ENCODE measurements at places on chromosomes 5 and 9.

DNA sequence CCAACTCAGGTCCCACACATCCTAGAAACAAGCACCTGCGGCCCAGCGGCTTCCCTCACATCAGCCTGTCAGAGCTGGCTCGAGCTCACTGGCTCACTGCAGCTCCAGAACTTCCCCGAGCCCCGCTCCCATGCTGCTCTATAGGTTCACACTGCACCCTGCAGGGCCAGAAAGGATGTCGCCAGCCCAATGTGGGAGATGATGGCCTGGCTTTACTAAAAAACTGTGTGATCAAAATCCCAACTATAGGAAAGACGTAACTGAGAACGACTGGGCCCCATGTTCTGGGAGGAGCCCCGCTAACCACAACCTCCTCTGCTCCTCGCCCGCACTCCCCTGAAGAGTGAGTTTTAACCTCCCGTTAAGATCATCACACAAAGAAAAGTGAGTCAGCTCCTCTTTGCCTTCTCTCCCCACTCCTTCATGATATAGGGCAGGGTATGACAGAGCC, 4.6 kb downstream of the SURF4 start:
- no peak for DNase-seq

DNA sequence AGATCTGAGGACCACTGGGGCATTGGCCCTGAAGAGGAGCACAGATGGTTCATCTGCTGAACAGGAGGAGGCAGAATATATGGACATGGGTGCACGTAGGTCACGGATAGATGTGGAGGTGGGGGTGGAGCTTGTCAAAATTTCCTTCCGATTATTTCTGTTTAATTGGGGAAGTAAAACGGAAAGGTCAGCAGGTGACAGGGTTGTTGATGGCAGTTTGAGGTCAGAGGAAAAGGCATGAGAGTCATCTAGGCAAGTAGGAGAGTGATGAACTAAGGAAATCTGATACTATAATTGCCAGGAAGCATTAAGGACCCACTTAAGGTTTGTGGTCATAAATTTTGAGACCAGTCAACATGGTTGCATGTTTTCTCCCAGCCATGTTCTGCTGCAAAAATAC, 8.4 kb upstream of the FAM81B start:
- DNase-seq: no peak

DNA sequence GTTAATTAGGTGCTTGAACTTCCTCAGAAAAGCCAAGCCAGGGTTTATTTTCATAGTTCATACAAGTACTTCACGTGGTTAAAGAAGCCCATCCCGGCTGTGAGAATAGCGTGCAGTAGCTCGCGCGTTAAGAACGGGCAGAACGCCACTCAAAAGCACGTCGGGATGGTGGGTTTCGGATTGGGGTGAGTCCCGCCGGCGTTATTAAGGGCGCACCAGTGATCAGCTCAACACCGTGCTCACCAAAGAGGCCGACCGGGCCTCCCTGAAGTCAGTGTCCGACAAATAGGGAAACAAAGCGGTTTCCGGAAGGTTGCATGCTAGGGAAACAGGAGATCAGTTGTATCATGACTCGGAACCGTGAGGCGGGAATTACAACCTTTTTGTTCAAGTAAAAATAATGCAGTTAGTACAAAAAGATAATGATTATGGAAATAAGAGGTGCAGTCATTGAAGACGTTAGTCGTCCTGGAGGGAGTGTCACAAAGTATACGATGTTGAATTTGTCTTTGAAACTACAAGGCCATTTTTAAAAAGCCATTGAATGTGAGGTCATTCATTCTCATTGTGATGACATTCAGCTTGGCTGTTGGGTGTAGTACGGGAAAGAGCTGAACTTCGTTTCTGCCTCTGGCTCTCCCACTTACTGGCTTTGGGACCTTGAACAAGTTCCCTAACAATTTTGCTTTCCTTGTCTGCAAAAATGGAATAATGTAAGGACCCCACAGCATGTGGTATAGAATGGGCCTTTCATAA, 992 bp downstream of the SETD9 start:
- DNase-seq: peak; percentile 80

DNA sequence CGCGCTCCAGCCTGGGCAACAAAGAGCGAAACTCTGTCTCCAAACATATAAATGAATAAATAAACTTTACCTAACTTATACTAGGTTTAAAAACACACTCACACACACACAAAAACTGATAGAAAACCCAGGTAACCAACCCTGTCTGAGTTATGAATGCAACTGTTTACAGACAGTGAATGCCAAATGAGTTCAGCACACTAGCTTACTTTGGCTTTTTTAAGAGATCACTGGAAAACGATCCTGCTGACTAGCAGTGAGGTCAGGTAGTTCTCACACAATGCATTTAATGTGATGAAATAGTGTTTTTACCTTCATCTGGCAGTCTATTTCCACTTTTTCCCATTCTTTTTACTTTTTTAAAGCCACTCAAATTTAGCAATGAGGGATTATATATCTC, 22.4 kb downstream of the FAF2 start:
- no peak for DNase-seq

- DNase-seq: no peak
These were observed 11.2 kb upstream of the NFIB start for GRCh38 chr9:14325147-14325546.

DNA sequence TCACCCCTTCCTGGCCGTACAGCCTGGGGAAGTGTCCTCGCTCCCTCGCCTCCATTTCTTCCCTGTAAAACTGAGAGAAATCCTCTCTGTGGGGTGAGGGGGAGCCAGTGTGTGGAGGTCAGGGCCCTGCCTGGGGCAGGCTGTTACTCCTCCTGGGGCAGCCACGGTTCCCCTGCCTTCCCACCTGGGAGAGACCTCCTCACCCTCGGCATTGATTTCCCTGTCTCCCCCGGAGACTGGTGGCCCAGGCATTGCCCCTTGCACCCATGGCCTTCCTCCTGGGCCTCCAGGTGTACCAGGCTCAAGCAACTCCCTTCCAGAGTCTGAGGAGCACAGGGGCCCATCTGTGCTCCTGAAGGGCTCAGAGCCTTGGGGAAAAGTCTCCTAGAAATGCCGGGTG, 75.6 kb upstream of the RNU6ATAC start:
- no peak for DNase-seq

DNA sequence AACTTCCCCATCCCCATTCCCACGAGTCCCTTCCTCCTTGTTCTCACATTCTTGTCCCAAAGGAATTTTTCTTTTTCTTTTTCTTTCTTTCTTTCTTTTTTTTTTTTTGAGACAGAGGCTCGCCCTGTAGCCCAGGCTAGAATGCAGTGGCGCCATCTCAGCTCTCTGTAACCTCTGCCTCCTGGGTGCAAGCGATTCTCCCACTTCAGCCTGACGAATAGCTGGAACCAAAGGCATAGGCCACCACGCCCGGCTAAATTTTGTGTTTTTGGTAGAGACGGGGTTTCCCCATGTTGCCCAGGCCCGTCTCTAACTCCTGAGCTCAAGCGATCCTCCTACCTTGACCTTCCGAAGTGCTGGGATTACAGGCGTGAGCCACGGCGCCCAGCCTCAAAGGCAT, 751 bp downstream of the DNAI1 start:
- no peak for DNase-seq

GRCh38 chr5:145072889-145073288, 762.3 kb downstream of the PRELID2 start:
- no peak for DNase-seq

GRCh38 chr5:54615381-54615780, 97.8 kb downstream of the SNX18 start:
- DNase-seq: no peak

DNA sequence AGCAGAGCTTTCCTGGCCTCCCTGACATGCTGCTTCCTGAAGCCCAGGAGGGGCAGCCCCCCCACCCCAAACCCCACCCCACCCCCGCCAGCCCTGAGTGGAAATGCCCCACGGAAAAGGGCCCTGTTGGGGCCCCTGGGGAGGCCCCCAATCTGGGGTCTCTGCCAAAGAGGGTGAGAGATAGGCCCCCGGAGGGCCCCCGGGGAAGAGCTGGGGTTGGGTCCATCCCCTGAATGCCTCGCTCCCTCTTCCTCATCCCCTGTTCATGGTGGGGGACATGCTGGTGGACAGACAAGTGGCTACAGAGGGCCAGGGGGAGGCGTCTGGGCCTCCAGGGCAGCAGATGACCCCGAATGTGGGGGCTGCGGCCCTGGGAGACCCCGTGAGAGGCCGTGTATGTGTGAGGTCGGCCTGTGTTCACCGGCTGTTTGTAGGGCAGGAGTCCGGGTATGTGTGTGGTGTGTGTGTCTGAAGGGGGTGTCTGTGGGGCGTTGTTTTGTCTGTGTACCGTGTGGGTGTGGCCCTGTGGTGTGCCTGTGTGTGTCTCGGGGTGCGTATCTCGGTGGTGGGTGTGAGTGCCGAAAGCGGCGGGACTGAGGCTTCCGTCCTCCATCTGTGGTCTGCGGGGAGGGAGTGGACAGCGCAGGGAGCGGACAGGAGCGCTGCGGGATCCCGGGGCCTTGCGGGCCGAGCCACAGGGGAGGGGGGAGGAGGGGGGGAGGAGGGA, 11.3 kb downstream of the C9orf50 start:
- no peak for DNase-seq

DNA sequence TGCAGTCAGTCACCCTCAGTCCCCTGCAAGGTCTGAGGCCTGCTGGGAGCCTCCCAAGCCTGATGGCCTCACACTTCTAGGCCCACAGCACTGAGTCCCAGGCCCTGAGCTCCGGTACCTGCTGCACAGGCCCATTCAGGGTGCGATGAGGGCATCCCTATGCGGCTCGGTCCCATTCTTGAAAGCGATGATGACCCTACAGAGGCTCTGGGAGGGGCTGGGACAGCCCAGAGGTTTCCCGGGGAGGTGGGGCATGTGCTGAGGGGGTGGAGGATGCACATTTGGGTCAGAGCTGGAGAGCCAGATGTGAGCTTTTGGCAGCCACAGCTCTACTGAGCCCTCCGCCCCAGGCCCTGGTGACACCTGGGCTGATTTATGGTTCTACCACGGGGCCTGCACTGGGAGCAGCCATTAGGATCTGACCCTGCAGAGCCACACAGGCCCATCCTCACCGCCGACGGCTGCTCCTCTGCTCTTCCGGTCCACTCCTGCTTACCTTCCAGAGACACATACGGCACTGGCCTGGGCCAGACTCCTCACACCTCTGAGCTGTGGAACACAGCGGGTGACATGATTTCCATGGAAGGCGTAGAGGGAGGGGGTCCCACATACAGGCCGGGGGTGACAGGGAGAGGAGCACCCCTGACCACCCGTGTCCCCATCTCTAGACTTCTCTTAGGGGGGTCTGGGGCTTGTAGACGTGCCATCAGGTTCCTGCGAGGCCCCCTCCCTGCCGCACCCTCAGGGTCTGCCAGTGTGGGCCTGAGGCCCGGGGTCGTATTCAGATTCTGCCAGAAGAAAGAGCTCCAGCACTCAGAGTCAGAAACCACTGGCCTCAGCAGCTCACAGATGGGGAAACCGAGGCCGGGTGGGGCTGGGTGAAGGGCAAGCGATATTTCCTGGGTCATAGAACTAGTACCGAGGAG, 53.4 kb downstream of the COL23A1 start:
- DNase-seq: no peak

DNA sequence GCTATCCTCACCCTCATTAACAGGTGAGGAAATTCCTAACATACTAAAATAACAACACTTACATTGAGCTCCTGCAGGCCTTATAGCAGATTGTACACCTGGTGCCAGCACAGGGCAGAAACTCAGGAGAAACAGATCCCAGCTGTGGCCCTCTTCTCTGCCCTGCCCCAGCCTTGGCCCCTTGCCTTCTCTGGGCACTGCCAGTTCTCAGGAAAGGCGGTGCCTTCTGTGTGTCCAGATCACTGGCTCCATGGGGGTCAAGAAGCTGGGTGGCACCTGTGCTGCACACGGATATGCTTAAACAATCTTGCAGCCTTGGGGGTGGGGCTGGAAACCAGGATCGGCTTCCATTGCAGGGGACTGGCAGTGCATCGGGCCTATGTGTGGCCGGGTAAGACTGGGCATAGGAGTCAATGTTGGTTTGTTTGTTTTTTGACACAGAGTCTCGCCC, 19.3 kb downstream of the KYAT1 start:
- no peak for DNase-seq

GRCh38 chr9:107784235-107784958, 294.8 kb upstream of the KLF4 start:
- DNase-seq: peak; percentile 75

DNA sequence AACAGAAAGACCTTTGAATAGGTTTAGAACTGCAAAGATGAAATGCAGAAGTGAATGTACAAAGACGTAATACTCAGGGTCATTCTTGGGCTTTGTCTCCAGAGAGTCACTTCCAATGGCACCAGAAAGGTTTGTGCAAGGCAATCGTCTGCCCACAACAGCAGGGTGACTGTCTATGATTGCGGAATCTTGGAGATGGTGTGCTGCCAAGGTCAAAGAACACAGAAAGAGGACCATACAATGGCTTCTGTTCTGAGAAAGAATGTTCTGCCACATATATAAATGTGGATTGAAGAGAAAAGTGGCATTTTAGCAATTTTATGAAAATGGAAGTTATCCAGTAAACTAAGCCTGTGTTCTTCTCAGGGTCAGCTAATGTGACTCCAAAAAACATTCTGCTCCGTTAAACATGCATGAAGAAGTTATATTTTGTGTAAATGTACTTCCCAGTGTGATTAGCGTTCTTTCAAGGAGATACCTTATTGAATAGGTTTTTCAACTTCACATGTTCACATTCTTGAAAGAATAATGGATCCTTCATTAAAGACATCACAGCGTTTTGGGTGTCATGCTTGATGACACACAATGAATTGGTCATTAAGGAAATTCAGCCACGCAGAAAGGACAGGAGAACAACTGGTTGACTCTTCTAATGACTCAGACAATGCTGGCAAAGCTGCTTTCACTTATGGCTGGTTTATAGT, 73.4 kb upstream of the CDH6 start:
- DNase-seq: no peak

- no peak for DNase-seq
These were observed 17.5 kb downstream of the IRF1 start for GRCh38 chr5:132473019-132473531.

DNA sequence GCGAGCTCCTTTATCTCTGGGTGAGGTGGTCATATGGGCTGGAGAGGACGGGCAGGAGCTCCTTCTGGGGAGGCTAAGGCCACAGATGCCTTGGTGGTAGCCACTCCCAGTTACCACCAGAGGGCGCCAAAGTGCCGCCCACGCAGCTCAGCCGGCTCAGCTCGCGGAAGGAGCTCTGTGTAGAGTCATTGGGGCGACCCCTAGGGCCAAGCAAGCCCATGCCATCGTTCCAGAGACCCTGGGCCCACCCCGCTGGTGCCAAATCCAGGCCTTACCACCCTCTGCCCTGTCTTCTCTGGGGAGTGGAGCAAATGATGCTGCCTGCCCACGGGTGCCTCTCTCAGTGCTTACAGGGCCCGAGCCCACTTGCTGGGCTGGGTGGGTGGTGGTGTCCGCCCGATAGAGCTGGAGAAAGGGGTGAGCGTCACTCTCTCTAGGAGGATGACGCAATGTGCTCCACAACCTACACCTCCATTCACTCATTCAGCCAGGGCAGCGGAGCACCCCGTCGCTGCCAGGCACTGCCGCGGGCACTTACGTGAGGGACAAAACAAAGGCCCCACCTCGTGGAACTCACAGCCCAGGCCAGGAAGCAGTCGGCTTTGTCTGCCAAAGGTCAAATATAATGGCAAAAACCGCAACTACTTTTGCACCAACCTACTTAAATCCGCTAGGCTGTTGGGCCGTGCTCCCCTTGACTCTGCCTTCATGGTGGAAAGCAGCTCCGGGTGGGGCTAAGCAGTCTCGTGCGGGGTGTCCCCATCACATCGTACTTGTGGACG, 13.8 kb downstream of the TSPAN17 start:
- DNase-seq: no peak

- peak; percentile 73 for DNase-seq
These were observed 26.8 kb upstream of the CSF1R start for GRCh38 chr5:150113047-150113744.
